ENCODE measurements at places on chromosomes 6 and 20.

DNA sequence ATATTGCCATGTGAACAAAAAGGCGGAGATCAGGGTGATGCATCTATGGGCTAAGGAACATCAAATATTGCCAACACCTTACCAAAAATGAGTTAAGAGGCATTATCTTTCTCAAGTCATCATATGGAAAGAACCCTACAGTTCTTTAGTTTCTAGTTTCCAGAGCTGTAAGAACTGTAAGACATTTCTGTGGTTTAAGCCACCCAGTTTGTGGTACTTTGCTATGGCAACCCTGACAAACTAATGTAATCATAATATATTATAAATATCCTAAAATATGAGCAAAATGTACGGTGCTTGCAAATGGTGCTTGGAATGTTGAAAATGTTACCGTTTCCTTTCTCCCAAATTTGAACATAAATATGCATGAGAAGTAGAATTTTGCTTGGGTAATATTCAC, 349.6 kb downstream of the PHF3 start:
- no peak for DNase-seq

DNA sequence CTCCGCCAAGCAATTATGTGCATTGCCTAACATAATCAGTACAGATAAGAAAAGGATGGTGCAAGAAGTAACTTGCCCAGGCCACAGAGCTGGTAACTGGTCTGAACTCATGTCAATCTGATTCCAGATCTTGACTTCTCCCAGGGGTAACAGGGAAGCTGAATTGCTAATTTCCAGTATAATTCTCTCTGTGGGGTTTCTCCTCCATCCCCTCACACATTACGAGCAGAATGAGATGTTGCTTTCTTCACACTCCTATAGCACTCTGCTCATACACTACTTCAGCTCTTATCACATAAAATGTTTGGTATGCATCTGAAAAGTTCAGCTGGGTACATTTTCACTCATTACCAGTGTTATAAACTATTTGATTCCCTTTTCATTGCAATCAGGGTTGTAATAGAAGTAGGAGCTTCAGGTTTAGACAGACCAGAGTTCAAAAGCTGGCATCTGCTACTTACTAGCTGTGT, 24.0 kb upstream of the LRRC1 start:
- DNase-seq: no peak

GRCh38 chr20:47993035-47993755, 207.9 kb upstream of the SULF2 start:
- no peak for DNase-seq

GRCh38 chr6:168225471-168225911, 94.1 kb downstream of the DACT2 start:
- no peak for DNase-seq

DNA sequence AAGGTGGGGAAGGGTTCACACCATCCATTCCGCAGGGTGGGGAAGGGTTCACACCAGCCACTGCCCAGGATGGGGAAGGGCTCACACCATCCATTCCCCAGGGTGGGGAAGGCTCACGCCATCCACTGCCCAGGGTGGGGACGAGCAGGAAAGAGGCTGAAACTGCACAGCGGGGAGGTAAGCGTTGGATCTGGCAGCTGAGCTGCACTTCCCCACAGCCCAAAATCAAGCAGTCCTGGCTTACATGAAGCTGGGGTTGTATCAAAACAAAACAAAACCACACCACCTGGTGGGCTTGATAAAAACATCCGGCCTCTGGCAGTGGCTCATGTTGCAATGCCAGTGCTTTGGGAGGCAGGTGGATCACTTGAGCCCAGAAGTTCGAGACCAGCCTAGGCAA, 268.5 kb downstream of the TAF4 start:
- no peak for DNase-seq

DNA sequence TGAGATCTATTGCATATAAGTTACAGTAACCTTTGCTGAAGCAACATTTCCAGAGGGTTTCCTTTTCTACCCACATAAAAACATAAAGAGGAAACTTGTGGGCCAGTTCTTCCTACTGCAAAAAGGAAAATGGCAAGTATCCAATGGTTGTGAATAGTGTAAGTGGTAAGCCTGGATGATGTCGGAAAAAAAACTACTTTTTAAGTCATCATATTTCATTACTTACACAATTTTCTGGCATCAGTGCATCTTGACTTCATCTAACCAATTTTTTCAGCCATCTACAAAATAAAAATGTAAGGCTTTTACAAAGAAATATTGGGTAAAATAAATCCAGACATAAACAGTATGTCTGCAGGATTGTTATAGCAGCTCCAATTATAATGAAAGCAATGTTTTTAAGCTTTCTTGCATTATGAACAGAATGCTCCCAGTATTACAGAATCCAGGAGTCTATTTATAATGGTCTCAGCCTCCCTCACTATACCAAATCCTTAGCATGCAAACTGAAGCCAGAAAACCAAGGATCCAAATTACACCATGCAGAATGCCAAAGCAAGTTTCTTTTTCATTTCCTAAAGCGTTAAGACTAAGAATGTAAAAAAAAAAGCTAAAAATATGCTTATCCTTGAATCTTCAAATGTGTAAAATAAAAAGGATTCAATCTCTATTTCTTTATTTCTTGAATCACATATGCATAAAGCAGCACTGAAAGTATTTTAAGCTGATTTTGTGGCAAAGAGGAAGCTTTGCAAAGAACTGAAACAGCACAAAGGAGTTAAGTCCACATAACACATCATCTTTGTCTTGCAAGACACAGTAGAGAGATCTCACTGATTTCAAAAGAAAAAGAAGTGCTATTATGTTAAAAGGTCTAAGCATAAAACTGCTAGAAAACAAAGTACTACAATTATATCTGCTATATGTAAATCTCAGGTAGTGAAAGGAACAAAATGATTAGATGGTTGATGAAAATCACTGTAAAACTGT, 126.8 kb upstream of the HMGCLL1 start:
- DNase-seq: no peak

DNA sequence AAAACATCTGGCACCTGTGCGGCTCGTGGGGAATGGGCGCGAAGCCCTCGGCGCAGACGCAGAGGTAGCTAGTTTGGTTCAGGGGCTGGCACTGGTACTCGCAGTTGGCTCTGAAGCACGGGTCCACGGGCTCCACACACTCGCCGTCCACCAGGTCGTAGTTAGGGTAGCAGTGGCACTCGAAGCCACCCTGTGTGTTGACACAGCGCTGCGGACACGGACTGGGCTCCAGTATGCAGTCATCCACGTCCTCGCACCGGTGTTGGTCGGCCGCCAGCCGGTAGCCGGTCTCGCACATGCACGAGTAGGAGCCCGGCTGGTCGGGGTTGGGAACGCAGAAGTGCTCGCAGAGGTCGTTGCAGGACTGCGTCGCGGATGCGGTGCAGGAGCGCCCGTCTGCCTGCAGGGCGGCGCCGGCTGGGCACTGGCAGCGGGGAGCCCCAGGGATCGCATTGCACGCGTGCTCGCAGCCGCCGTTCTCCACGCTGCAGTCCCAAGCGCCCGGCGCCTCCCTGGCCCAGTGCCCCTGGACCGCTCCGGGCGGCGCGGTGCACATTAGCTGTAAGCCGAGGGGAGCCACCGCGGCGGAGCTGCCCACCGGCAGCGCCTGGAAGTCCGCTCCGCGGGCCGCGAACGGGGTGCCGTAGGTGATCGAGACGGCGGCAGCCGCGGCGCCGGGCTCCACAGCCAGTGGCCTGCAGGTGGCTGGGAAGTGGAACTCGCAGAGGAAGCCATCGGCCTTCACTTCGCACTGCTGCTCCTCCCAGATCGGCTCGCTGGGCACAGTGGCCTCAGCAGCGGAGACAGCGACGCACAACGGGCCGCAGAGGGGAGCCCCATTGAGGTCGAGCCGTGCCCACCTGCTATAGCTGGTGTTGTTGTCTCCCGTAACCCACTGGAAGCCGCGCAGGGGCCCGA, 930 bp downstream of the THBD start:
- no peak for DNase-seq

GRCh38 chr20:46894971-46895905, 595 bp downstream of the EYA2 start:
- DNase-seq: no peak

- no peak for DNase-seq
These were observed 103.4 kb downstream of the LRRC1 start for GRCh38 chr6:53898026-53898795.

GRCh38 chr20:39574061-39574460, 611.9 kb downstream of the DHX35 start:
- DNase-seq: no peak

- no peak for DNase-seq
These were observed 57.8 kb downstream of the POPDC3 start for GRCh38 chr6:105121981-105122380.

DNA sequence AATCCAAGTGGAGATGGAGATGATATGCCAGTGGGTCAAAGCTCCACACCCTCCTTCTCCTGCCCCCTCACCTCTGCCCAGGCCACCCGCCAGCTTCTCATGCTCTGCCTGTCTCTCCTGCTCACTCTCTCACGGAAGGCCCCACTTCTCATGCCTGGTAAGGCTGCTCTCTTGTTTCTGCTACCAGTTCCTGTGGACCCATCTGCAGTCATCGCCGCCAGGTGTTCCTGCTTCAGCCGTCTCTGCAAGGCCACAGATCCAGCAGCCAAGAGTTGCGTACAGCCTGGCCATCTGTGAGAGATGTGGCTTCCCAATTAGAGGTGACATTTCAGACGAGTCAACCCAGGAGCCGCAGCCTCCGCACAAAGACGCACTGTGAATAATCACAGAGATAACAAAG, 40.8 kb upstream of the NXT1 start:
- no peak for DNase-seq

- DNase-seq: no peak
These were observed 98.0 kb downstream of the SNAP25 start for GRCh38 chr20:10316582-10316981.

DNA sequence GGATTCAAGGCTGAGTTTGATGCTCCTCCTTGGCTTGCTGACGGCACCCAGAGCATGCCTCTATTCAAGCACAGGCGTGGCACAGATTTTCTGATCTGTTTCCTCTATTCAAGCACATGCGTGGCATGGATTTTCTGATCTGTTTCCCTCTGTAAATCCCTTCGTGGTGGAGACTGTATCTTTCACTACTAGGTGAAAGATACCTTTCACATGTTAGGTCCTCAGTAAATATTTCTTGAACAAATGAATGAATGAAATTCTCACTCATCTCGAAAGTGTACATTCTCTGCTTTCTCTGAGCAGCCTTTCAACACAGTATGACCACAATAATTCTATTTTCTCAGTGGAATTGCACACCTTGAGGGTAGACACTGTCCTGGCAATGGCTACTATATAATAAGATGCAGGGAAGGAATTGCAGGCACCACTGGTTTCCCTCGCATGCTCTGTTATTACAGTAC, 72.6 kb upstream of the F13A1 start:
- no peak for DNase-seq

GRCh38 chr6:112253498-112253840, 898 bp downstream of the LAMA4 start:
- DNase-seq: no peak

DNA sequence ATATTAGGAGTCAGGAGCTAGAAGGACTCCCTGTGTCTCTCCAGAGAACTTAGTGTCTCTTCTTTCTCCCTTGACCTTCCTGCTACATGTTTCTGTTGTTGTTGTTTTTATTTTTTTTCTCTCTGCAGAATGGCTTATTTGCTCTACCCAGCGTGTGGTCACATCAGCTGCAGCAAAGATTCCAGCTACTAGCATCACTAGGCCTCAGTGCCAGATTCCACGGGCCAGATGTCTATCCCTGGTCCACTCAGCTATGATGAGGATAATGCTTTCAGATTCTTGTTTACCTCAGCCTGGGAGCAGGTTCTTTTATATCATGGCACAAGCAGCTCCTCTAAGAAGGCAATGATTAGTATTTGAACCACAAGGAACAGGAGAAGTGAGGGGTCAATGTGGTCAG, 110.0 kb downstream of the PLCB1 start:
- no peak for DNase-seq

- no peak for DNase-seq
These were observed 17.4 kb downstream of the PIGT start for GRCh38 chr20:45433316-45433715.

DNA sequence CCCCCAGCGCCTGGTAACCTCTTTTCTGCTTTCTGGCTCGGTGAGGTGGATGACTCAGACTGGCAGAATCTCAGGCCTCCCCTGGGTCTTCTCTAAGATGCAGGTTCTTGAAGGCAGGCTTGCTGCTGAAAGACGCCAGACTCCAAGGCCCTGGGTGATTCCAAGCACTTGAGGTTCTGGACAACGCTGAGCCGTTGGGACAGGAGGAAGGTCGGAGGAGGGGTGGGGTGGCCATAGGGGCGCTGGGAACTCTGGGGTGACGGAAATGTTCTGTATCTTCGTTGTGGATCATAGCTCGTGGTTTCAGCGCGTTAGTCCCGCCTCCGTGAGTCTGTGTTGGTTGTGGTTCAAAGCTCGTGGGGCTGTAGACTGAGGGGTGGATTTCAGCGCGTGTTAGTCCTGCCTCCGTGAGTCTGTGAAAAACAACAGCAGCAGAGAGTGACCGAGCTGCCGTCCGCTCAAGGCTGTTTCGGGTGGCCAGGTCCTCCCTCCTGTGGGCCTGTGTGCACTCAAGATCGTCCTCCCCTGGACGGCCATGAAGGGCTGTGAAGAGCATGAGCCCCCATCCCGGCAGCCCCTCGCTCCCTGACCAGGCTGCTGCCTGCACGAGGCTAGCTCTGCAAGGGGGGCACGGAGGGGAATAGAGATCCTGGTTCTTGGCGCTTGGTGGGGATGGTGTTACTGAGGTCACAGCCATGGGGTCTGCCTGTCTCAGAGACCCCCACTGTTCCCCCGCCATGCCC, 7.7 kb downstream of the NTSR1 start:
- DNase-seq: peak; percentile 11

GRCh38 chr20:64110411-64111068, 3.2 kb upstream of the NPBWR2 start:
- DNase-seq: no peak

DNA sequence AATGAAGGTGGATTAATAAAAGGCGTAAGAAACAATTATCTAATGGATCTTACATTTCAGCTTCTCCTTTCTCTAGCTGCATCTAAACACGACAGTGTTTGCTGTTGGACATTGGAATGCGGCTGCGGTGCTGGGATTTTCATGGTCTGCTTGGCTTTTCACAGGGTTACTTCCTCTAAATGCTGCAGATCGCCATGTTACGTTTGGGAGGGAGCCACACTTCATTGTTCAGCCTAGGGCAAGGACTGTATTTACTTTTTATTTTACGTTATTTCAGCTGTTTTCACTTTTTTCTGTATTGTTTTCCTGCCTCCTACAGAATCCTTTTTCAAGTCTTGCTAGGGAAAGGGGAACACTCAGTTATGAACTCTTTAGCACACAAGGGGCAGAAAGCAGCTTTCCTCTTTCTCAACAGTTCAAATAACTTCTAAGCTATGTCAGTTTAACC, 97.9 kb upstream of the MTHFD1L start:
- DNase-seq: no peak
